ENCODE measurements at places on chromosomes 7 and 10.

DNA sequence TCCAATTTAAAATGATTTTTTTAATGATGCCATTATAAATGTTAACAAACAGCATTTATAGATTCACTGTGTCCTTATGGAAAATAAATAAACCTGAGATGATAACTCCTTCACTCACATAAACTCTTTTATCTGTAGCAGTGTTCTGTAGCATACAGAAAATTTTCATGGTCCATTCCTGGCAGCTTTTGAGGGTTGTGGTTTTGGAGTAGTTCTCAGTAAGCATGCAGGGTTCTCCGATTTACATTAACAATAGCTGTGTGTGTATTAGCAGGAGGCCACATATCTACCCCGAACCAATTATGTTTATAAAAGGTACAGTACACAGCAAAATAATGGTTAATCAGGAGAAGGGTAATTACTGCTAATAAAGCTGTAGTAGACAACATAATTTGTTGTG lies 162.7 kb downstream of the CDCA7L start:
- no peak for DNase-seq

DNA sequence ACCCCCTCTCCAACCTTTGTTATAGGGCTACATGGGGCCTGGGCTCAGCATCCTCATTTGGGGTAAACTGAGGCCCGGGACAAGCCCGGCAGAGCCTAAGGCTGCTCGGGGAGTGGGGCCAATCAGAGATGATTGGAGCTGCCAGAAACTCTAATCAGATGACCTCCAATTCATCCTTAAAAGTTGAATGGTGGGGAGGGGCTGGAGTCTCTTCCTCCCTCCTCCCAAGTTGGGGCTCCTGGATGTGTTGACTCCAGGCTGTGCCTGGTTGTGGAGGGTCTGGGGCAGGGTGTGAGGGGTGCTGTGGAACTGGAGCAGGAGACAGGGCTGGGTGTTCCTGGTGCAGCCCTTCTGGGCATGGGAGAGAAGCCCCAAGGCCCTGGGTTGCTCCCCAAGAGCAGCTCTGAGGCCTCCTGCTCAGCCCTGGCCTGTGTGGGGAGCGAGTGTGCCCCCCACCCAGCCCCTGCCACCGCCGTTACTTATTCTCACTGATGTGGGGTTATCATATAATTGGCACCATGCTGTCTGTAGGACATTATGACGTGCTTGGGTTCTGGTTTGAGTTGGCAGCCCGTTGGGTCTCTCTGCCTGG lies 2.2 kb downstream of the BHLHA15 start:
- no peak for DNase-seq

- DNase-seq, result no peak
Measured at GRCh38 chr7:120475994-120476393, 203.0 kb downstream of the KCND2 start.

DNA sequence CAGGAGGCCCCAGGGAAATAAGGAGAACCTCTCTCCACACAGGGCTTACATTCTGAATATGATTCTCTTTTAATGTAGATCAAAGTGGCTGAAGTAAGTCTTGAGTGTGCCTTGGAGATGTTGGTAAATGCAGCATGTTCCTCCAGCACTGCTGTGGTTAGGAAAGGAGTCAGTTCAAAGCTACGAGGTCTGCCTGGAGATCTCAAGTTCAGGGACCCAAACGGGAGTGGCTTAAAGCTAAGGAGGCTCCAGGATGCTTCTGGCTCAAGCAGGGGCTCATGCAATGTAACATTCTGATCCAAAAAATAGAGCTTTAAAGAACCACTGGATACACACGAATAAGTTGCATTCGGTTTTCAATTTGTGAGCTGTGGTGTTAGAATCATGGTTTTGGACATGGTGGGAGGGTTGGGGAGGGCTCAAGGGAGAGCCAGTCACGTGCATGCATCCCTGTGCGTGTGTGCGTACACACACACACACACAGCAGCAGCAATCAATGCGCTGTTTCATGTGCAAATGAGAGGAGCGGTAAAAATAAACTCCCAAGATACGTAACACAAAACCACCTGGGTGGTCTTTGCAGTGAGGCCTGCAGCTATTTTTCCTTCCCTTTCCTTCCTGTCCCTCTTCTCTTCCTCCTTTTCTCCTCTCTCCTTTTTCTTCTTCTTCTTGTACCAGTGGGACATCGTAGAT lies 70.5 kb downstream of the AOAH start:
- no peak for DNase-seq

DNA sequence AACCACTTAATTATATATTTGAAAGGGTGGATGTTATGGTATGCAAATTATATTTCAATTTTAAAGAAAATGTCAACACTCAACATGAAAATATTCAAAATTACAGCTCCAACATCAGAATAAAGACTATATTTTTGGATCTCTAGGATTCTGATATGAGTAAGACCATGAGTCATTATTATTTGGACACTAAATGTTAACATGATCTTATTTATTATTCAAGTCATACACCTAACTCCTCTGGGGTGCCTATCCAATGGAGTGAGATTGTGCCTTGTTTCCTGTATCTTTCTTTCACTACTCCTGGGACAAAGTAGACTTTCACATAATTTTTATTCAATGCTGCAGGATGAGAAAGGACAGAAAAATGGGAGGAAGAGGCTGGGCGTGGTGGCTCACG lies 135.2 kb upstream of the PRSS1 start:
- DNase-seq, result no peak

DNA sequence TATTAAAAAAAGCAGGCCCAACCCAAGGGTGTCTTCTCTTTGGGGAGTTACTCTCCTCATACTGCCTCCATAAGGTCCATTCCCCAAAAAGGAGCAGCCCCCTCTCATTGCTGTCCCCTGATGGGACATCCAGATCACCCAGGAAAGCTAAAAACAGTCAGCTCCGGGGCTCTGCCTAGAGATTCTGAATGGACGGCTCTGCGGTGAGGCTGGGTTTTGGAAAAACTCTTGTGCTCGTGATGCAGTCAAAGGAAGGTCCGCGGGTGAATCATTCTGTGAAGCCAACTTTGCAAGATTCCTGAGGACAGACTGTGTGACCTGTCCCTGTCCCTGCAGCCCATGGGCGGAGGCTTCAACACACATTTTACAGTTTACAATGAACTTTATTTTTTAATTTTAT lies 351.5 kb downstream of the TYW1 start:
- no peak for DNase-seq

DNA sequence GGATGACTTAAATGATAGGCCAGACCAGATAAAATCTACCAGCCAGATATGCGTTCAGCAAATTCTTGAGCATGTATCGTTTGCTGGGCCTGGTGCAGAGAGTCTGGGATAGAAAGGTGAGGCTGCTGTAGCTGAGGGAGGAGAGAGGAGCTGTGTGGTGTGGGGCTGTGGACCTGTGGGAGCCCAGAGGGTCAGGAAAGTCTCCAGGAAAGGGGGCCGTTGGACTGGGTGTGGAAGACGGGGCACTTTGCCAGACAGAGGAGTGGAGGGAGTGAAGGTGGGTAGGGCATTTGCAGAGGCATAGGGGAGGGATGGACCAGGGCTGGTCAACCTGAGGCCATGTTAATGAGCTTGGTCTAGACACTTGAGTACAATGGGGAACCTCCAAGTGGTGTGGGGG lies 124.7 kb upstream of the UNC5B start:
- DNase-seq, result no peak

DNA sequence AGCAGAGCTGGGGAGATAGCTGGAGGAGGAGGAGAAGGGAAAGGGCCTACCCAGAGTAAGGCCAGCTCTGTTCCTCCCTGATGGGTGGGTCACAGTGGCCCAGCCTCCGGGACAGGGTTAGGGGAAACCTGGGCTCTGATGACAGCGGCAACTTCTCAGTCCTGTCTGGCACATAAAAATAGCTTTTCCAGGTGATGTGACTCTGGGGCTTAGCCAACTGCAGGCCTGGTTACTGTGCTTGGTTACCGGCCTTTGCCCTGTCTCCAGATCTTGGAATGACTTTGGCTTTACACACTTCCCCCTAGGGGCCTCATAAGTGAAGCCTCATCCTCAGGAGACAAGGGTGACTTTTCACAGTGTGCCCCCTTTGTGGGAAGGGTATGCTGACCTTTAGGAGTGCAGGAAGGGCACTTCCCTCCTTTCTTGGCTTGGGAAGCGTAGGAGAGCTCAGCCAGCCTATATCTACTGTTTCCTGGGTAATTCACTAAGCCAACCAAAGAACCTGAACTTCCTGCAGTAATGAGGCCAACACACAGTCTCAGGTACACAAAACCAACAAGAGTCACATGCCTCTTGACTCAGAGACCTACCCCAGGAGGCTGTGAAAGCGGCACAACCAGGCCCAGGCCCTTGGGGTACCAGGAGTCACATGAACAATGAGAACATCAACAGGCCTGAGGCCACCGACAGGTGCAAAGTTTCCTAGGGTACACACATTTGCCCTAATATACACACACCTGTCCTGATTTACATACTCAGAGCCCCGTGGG lies 11.7 kb upstream of the HILPDA start:
- DNase-seq, result no peak

DNA sequence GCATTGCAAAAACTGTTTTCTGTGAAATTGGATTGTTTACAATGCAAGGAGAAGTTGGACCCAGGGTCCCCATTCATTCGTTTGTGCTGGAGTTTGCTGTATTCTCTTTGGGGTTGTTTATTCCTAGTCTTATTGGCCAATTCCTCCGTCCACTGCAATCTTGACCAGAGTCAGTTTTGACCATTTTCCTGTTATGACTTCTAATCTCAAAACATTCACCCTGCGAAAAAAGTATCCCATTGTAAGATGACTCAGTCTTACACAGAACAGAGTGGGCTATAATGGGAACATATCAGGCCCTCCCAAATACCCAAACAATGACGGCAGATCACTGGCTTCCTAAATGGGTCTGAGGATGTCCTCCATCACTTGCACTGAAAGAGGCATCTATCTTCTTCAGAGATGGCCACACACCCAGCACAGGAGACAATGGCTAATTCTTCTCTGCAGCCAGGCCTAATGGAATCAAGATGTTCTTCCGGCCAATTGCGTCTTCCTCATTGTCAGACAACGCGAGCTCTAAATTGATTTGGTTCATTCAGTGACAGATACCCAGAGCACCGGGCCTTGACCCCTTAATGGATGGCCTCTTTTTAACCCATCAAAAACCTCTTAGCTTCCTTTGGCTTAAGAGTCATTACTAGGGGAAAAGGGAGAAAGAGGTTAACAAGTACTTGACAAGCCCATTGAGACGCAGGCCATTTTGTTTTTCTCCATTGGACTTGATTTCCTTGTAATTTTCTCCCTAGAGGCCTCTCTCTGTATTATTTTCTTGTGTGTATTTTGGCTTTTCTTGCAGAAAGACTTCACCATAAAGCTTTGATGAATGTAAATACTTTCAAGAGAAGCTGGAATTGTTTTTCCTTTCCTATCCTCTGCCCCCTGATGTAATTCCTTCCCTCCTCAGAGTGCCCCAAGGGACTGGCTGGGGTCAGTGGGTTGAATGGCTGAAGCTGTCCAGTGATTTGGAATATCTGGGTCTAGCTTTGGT lies 129.6 kb downstream of the PRPF18 start:
- no peak for DNase-seq

DNA sequence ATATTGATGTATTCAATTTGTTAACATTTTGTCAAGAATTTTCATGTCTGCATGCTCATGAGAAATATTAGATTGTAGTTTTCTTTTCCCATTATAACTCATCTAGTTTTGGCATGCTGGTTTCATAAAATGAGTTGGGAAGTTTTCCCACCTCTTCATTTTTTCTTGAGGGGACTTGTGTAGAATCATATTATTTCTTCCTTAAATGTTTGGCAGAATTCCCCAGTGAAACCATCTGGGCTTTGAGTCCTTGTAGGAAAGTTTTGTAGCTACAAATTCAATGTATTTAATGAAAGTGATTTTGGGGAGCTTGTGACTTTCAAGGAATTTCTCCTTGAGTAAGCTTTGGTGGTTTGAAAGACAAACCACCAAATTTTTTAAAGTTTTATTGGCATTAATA lies 173.2 kb downstream of the PHTF2 start:
- no peak for DNase-seq

GRCh38 chr10:79277579-79278269 lies 69.5 kb upstream of the PPIF start:
- no peak for DNase-seq

DNA sequence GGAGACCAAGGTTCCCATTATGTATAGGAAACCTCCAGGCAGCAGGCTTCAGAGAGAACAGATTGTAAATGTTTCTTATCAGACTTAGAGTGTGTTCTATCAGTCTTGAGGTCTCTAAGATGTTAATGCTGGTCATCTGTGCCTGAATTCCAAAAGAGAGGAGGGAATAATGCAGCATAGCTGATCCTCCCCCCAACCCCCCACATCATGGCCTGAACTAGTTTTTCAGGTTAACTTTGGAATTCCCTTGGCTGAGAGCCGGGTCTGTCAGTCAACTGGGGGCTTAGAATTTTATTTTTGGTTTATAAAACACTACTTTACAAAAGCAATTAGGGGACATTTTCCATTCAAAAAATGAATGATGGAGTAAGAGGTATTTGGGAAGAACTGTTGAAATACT lies 184.3 kb downstream of the NEBL start:
- no peak for DNase-seq

DNA sequence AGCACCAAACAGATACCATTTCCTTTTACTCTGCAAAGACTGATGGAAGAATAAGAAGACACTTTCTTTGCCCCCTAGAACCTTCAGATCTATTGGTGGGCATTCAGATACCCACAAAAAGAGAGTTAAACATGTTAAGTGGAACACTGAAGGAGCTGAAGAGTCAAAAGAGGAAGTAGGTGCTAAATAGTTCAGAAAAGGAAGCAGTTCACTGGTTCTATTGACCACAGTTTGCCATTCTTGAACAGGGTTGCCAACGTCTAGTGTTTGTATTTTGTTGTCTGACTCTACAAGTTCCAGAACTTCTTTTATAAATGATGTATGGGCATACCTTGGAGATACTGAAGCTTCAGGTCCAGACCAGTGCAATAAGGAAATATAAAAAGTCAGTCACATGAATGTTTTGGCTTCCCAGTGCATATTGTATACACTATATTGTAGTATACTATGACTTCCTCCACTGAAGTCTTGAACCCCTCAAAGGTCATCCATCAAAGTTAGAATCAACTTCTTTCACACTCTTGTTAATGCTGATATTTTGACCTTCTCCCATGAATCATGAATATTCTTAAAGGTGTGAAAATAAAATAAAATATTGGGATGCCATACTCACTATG lies 47.5 kb upstream of the AGR3 start:
- DNase-seq, result no peak

DNA sequence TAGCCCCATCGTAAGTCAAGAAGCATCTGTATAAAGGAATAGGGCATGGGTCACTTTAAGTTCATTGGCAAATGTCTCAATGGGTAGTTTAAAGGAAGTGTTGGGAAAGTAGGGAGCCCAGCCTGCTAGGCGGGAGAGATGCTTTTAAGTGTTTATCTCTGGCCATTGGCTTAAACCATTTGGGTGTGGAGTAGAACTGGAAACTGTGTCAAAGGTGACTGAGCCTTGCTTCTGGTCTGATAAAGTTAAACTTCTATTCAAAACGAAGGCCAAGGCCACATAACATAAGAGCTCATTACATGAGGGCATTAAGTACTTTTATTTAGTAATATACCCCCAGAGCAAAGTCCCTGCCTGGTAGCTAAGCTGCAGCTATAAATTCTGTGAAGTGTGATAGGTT lies 148.7 kb downstream of the SPAG6 start:
- no peak for DNase-seq
